ENCODE measurements at places on chromosomes 11 and 22. TPM values are rescaled to one million over a fixed set of nuclear protein-coding genes. Genes with fewer than 3 reads are reported as not detected.

CBLIF gene
- not detected for polyA plus RNA-seq

PLAAT4 gene
- polyA plus RNA-seq = 4.5 TPM

WNT11 gene
- polyA plus RNA-seq = 10.8 TPM

TMEM191C gene
- 4.4 TPM for polyA plus RNA-seq

C11orf97 gene
- not detected for polyA plus RNA-seq

FOLH1 gene
- polyA plus RNA-seq = 0.24 TPM

OLFML1 gene
- polyA plus RNA-seq = 1.5 TPM

RCOR2 gene
- not detected for polyA plus RNA-seq

KLHDC7B gene
- 0.08 TPM for polyA plus RNA-seq

ANKK1 gene
- not detected for polyA plus RNA-seq

ARCN1 gene
- 49.3 TPM for polyA plus RNA-seq

SCGB1D2 gene
- polyA plus RNA-seq = not detected

OR51B6 gene
- not detected for polyA plus RNA-seq

APOBEC3F gene
- polyA plus RNA-seq = not detected

USP35 gene
- 0.07 TPM for polyA plus RNA-seq

AMPD3 gene
- polyA plus RNA-seq = not detected

PYGM gene
- polyA plus RNA-seq = 0.69 TPM

A4GALT gene
- not detected for polyA plus RNA-seq

OR10V1 gene
- not detected for polyA plus RNA-seq

MICAL3 gene
- 11.9 TPM for polyA plus RNA-seq
